Bronchus fibroblast of lung (primary cell): ENCODE measurements at places on chromosomes 11 and 22. TPM values are rescaled to one million over a fixed set of nuclear protein-coding genes. Genes with fewer than 3 reads are reported as not detected.

SEC14L6 gene
- under 0.01 and 0.50 TPM in 2 replicates for total RNA-seq

C11orf97 gene
- total RNA-seq, result not detected in 2 replicates

WNT11 gene
- total RNA-seq, result 0.15 TPM in 1 of 2 replicates, not detected in the other

MYH9 gene
- 399 and 411 TPM in 2 replicates for total RNA-seq

TMEM25 gene
- total RNA-seq, result 21.4 and 23.0 TPM in 2 replicates

CRYBB3 gene
- not detected in 2 replicates for total RNA-seq

LRRC74B gene
- not detected in 2 replicates for total RNA-seq

SDHD gene
- total RNA-seq, result 71.8 and 71.9 TPM in 2 replicates

NXPE2 gene
- total RNA-seq, result under 0.01 TPM in 1 of 2 replicates, not detected in the other

CCDC15 gene
- total RNA-seq, result 3.4 and 4.0 TPM in 2 replicates

CAPN5 gene
- total RNA-seq, result 11.3 and 12.4 TPM in 2 replicates

OR4C13 gene
- not detected in 2 replicates for total RNA-seq

KCNQ1 gene
- under 0.01 TPM in 1 of 2 replicates, not detected in the other for total RNA-seq

MIAT gene
- total RNA-seq, result 0.15 and 0.17 TPM in 2 replicates

SEPTIN3 gene
- under 0.01 and 0.15 TPM in 2 replicates for total RNA-seq

DGCR6 gene
- total RNA-seq, result 2.5 TPM in 1 of 2 replicates, not detected in the other

MYO18B gene
- total RNA-seq, result under 0.01 TPM in 1 of 2 replicates, not detected in the other

CARD16 gene
- total RNA-seq, result 30.8 and 38.8 TPM in 2 replicates

PHOX2A gene
- not detected in 2 replicates for total RNA-seq

TTC28 gene
- total RNA-seq, result 11.0 and 16.0 TPM in 2 replicates

CSF2RB gene
- not detected in 2 replicates for total RNA-seq

MUS81 gene
- 44.6 and 47.2 TPM in 2 replicates for total RNA-seq

OR51B5 gene
- total RNA-seq, result not detected in 2 replicates

SCGB1A1 gene
- total RNA-seq, result not detected in 2 replicates

OR4A16 gene
- not detected in 2 replicates for total RNA-seq

GLYAT gene
- not detected in 2 replicates for total RNA-seq

OSM gene
- not detected in 2 replicates for total RNA-seq

KCNJ11 gene
- total RNA-seq, result under 0.01 TPM in 2 replicates

TRMT2A gene
- 27.1 and 35.5 TPM in 2 replicates for total RNA-seq

MS4A3 gene
- not detected in 2 replicates for total RNA-seq

OR52A1 gene
- total RNA-seq, result not detected in 2 replicates

LARGE1 gene
- 1.9 and 2.0 TPM in 2 replicates for total RNA-seq

OR5B21 gene
- not detected in 2 replicates for total RNA-seq

DNHD1 gene
- 2.0 and 2.1 TPM in 2 replicates for total RNA-seq

PDGFB gene
- total RNA-seq, result 1.8 and 1.9 TPM in 2 replicates

SLC29A2 gene
- 3.7 and 4.9 TPM in 2 replicates for total RNA-seq

BTG4 gene
- 0.15 and 0.17 TPM in 2 replicates for total RNA-seq

CRYAB gene
- 13.4 and 20.0 TPM in 2 replicates for total RNA-seq

CD59 gene
- total RNA-seq, result 408 and 452 TPM in 2 replicates
